Thoracic aorta (tissue), 2 donors: ENCODE measurements at places on chromosomes 6 and 20.

DNA sequence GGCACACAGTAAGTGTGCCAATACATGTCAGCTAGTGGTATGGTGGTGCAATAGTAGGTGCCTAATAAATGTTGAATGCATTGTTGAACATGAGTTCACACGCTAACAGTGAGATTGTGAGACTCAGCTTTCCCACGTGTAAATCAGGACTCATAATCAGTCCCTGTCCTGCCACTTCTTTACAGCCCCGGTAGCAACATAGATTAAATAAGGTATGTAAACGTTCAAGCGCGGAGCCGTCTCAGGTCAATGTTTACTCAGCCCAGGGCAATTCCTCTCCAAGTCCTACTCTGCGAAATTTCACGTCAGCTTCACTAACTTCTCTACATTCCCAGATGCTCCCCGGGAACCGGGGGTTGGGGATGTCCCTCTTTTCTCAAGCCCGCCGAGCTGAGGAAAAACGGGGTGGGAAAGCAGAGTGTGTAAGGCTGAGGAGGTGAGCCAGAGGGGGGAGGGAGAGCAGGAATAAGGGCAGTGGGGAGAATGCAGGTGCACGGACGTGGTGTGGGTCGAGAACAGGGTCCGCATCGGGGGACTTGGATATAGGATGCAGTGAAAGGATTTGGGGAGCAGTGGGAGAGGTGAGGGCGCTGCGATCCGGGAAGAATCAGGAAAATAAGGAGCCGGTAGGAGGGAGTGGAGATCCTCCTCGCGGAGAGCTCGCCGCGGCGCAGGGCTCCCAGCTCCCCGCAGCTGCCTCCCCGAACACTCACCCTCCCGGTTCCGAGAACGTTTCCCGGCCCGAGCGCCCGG, 544 bp upstream of the TP53INP2 start:
- no peak for DNase-seq

- no peak for DNase-seq
Observed at GRCh38 chr20:22431419-22431818, 153.0 kb downstream of the FOXA2 start.

GRCh38 chr6:12001004-12001705, 11.0 kb upstream of the HIVEP1 start:
- DNase-seq = no peak

GRCh38 chr6:157476797-157477196, 95.8 kb downstream of the ZDHHC14 start:
- DNase-seq = no peak

DNA sequence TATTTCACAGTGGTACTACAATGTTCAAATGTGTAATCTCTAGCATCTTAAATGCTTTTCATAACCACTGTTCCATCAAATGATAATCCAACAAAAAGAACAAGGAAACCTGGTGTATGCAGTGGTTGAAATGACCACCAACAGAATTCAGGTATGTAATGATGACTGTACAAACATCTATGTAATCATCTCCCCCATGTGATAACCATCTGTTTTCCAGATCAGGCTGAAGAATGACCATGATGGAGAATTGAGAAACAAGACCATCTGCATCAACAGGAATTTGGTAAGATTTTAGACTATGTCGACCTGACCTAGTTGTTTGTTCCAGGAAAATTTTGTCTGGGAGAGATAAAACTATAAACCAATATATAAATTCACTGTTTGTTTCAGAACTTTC, 81.3 kb upstream of the ASCC3 start:
- DNase-seq = no peak

DNA sequence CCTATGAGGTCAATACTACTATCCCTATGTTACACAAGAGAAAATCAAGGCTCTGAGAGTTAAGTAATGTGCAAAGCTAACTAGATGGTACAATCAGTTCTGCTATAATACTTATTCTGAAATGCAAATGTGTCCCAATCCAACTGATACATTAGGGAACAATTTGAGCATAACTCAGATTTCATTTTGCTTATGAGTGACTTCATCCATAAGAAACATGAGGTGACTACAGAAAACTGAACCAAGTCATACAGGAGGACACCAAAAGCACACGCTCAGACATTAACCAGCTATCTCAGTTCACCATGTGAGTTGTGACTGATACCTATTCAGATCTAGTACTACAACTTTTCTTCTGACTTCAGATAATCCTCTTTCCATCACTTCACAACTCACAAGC, 179.9 kb upstream of the RUNX2 start:
- DNase-seq = no peak

- DNase-seq = no peak
Observed at GRCh38 chr6:8982668-8983067, 547.3 kb upstream of the SLC35B3 start.

GRCh38 chr6:157075549-157076450, 247.5 kb downstream of the TMEM242 start:
- DNase-seq = no peak

DNA sequence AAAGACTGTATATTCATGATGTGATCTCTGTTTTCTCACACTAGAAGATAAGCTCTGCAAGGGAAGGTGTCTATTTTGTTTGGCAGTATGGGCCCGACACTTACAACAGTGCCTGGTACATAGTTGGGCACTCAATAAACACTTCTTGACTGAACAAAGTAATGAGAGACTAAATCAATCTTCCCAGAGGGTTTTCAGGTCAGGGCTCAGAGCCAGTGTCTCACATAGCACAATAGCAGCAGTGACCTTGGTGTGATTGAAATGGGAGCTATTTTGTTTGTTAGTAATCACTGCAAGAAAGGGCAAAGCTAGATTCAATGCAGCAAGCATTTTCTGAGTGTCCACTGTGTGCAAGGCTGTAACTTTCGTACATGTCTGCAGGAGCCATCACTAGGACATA, 26.4 kb upstream of the GCM1 start:
- DNase-seq = no peak

GRCh38 chr20:31543966-31544598, 29.8 kb downstream of the HM13 start:
- DNase-seq = no peak

GRCh38 chr6:107353773-107354382, 105.5 kb downstream of the PDSS2 start:
- no peak for DNase-seq

GRCh38 chr6:29762781-29763214, 39.6 kb downstream of the HLA-F start:
- DNase-seq = no peak

- DNase-seq = no peak
Observed at GRCh38 chr6:56916849-56917551, 37.9 kb upstream of the BEND6 start.

DNA sequence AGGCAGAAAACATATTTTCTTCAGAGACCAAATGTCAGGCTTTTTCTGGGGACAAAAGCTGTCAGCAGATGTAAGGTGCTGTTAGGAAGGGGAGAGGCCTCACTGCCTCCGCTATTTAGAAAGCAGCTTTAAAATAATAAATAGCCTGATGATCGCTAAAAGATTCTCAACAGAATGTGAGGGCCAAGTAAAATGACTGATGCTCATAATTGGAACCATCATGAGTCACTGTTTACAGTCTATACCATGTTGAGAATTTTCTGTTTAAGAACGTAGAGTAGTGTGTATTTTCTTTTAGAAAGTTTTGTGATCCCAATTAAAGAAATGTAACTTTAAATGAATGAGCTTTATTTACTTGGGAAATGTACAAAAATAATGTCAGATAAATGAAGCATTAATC, 220.0 kb downstream of the CLIC5 start:
- no peak for DNase-seq

- DNase-seq = no peak
Observed at GRCh38 chr6:75278474-75279077, 6.0 kb downstream of the TMEM30A start.

DNA sequence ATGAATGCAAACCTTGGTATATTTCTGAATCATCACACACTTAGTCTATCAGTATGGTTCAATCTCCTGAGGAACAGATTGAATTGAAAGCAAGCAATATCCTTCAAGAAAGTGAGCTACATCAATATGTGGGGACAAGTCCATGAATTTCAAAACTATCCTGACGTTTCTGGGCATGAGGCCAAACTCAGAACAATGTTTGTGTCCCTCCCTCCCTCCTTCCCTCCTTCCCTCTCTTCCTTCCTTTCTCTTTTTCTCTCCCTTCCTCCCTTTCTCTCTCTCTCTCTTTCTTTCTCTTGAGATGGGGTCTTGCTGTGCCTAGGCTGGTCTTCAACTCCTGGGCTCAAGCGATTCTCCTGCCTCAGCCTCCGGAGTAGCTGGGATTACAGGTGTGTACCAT, 27.9 kb upstream of the SYNCRIP start:
- DNase-seq = no peak

- DNase-seq = no peak
Observed at GRCh38 chr20:32585011-32585585, at the start of gene NOL4L. NOL4L (minus strand) TSS chr20:32585333; CDS start chr20:32584890, 443 bp downstream.

- DNase-seq = no peak
Observed at GRCh38 chr6:156928972-156929371, 151.8 kb downstream of the ARID1B start.

- DNase-seq = no peak
Observed at GRCh38 chr6:39240155-39240757, 11.0 kb upstream of the KCNK5 start.

GRCh38 chr20:17761604-17762003, 61.8 kb downstream of the BANF2 start:
- no peak for DNase-seq

DNA sequence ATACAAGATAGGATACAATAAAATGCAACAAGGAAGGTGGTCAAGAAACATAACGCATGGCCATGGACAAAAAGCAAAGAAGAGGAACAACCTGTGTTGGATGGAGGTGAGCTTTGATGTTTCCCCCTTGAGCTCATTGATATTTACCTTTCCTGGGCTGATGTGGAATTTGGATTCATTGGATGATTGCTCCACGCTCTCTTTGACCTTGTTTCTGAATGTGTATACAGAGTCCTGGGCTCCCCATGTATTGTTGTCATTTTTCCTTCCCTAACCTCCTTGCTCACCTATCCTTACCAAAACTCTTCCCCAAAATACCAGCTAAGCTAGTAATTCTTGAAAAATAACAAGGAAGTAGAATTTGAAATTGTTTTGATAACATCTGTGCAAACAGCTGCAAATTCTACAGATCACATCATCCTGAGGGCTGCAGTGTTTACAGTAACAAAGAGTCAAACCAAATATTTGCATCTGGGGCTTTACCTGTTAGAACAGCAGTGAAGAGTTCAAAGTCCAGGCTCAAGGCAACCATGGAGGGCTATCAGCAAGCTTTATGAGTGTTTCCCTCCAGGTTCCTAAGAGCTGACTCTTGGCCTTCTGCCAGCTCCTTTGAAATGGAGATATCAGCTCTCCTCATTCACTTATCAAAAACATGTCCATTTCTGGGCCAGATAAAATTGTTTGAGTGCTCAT, 214.3 kb upstream of the MARCKS start:
- no peak for DNase-seq

- DNase-seq = no peak
Observed at GRCh38 chr6:117605169-117605826, 3.0 kb upstream of the GOPC start.

DNA sequence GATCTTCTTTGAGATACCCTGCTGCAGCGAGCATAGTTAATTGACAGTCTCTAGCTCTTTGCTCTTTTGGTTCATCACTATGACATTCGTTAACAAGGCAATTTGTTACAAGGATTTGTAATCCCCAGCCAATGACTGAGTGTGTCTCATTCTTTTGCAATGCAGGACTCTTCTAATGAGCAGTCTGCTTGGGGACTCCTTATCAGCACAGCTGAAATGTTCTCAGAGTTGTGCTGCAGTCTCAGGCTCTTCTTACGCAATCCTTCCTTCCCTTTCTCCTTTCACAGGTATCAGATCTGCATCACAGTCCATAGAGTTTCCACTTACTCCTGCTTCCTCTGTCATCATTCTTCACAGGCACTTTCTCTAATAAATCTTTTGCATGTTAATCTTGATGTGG, 161.2 kb upstream of the OGFRL1 start:
- DNase-seq = no peak

- no peak for DNase-seq
Observed at GRCh38 chr6:34324738-34325444, 67.6 kb downstream of the NUDT3 start.

DNA sequence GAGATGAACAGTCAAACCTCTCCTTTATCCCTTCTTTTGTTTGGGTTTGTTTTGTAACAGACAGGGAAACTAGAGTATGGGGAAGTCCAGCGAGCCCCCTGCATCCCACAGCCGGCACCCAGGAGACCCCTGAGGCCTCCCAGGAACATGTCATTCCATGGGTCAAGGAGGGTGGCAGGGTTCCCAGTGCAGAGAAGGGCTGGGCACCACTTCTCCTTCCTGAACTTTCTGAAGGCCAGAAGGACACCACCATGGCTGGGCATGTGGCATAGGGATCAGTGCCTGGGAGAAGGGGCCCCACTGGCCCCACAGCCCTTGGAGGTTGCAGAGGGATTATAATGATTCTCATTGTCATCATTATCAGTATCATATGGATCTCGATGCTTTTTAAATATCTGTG, 13.9 kb upstream of the CST7 start:
- DNase-seq = no peak

DNA sequence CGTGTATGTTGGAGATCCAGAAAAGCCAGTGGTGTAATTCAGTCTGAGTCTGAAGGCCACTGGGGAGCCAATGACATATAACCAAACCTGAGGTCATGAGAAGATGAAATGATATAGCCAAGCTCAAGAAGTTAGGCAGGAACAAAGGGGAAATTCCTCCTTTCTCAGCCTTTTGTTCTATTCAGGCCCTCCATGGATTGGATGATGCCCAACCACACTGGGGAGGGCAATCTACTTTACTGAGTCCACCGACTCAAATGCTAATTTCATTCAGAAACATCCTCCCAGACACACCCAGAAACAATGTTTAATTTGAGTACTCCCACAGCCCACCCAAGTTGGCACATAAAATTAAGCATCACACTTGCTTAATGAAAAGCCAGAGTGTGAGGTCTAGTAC, 183.6 kb downstream of the GJA1 start:
- no peak for DNase-seq

- no peak for DNase-seq
Observed at GRCh38 chr6:31702405-31702818, 712 bp downstream of the ABHD16A start.

- DNase-seq = no peak
Observed at GRCh38 chr6:1630212-1630770, 20.6 kb downstream of the FOXC1 start.

DNA sequence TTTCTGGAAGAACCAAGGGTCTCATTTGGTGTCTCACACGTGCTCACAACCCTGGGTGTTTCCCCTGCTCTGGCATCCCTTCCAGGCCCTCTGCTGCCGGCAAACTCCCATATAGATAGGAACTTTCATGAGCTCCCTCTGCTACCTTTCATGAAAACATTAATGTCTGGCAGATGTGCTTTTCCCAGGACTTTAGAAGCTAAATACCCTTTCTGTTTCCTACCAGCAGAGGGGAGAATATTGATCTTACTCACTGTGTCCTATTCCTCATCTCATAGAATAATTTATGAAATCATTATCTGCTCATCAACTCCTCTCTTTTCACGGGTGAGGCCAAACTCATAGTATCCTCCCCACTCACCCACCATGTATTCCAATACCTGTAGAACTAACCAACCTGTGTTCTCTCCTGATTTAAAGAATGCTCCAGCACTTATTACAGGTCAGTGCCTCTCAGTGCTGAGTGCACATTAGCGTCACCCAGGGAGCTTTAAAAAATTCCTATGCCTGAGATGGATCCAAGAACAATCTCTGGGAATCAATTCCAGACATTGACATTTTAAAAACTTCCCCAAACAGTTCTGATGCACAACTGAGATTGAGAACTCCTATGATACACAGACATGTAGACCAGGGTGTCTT, 298.5 kb upstream of the JAG1 start:
- DNase-seq = no peak
